GM04503 (cell line): ENCODE measurements at places on chromosomes 3 and 15.

DNA sequence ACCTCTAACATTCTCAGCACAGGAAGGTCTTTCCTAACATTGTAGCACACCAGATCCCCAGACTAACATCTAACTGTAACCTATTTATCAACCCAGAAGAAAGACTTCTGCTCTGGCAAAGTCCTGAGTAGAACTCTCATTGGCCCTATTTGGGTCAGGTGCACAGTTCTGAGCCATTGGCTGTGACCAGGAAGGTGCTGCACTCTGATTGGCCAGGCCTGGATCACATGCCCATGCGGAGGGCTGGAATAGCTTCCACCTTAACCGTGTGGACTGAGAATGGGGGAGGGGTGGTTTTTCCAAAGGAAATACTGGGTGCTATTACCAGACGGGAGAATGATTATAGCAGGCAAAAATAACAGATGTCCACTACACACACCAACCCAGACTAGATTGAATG, 11.5 kb downstream of the FEZF2 start:
- DNase-seq = no peak

GRCh38 chr3:113084777-113085176, 94.0 kb downstream of the GTPBP8 start:
- peak; percentile 85 for DNase-seq

DNA sequence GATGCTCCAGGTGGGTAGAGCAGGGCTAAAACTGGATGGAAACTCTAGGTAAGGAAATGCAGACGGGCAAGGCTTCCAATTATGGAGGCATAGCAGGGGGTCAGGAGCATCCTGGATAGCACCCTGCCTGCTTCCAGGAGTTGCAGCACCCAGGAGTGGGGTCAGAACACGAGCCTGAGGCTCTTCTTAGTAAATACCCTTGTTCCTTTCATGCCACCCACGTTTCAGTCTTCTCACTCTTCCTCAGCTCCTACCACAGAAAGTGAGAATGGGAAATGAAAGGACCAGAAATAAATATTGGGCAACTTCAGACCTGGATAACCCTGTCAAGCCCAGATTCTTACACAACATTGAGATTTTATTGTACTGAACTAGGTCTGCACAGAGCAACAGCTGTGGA, 16.4 kb downstream of the CCR1 start:
- no peak for DNase-seq

DNA sequence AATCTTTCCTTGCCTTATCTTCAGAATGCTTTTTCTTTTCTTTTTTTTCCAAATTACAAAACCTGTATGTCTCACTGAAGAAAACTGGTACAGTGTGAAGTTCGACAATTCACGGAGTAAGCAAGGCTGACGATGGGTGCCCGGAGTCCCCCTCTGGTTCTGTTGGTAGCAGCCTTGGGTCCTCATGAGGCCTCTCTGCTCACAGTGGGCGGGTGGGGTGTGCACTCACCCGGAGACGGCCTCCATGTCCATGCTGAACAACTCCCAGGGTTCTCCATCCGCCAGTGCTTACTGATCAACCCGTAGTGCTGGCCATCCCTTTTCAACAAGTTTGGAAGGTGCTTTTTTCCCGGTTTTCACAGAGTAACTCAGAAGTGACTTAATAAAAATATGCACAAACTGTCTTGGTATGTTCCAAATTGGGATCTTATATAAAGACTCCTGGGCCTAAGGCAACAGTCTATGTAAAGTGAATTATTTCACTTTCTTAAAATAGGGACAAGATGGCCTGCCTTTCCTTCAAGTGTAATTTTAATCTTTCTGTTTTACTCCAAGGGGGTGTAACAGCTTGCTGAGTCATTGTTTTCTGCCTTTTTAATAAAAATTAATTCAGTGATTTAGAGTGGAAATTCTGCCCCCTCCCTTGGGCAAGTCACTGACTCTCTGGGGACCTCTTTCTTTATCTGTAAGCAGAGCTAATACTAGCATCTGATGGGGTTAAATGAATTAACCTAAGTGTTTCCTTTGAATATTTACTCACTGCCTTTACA, 23.7 kb downstream of the LRRK1 start:
- DNase-seq = no peak
